ENCODE measurements at places on chromosomes 4 and X.

DNA sequence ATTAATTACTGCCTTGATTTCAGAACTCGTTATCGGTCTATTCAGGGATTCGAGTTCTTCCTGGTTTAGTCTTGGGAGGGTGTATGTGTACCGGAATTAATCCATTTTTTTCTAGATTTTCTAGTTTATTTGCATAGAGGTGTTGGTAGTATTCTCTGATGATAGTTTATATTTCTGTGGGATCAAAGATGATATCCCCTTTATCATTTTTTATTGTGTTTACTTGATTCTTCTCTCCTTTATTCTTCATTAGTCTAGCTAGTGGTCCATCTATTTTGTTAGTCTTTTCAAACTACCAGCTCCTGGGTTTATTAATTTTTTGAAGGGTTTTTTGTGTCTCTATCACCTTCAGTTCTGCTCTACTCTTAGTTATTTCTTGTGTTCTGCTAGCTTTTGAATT lies 32.1 kb downstream of the CDX4 start:
- DNase-seq = peak; percentile 46

DNA sequence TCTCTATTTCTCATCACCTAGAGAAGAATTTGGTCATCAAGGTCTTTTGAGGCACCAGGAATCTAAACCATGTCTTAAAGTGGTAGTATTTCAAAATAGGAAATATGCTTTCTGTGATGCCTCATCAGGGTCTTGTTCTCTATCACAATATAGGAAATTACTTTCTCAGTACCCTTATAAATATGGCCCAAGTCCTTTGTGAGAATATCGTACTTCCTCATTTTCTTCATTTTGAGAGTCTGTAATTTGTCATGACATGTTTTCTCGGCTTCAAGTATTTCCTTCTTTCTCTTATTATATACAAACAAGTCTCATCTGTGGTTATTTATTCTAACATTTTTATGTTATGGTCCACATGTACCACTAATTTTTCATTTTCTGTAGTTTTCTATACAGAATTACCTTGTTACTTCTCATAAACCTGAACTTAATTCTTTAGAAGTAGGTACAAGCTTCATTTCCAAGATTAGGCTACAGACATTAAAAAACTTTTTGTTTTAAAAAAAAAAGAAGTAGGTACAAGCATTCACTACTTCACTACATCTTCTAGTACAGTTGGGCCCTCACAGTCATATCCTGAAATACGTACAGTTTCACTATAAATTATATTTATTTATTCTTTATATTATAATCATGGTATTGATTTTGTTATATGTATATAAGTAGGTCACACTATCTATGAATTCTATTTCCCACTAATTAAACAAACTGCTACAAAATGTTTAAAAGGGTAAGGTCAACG lies 54.4 kb downstream of the KLHL13 start:
- no peak for DNase-seq

DNA sequence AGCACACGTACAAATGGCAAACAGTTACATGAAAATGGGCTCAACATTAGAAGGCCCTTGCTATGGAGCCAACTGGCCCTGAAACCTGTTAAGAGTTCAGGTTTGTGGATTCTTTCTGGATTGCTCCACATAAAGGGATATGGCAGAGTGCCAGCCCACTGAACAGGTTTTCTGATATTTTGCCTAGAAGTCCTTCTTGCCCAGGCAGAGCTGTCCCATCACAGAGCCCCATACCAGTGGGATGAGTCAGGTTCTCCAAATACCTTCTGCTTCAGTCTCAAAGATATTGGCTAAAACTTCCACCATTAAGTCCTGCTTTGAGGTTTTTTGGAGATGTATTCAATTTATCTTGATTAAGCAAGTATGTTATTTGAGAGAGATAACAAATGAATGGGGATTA lies 146.8 kb upstream of the IL1RAPL2 start:
- no peak for DNase-seq

- no peak for DNase-seq
Measured at GRCh38 chr4:48905363-48906015, 1.1 kb downstream of the OCIAD2 start.

DNA sequence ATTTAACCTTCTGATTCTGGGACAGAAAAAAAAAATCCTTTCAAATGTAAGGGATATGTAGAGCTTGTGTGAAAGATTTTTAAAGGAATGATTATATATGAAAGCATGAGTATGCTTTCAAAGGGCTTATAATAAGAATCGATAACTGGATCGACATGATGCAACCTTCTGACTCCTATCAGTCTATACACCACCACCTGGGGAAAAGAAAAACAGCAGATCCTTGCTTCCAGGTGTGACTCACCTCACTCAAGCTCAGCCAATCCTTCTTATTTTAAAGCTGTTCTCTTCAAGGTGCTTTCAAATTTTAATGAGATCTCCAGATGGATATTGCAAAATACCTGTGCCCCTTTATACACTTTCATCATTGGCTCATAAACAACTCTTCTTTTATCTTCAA lies 102.1 kb upstream of the EDNRA start:
- DNase-seq = no peak

GRCh38 chr4:1171311-1172227 lies 814 bp downstream of the SPON2 start:
- DNase-seq = peak; percentile 68

GRCh38 chrX:40098264-40099054 lies 701 bp upstream of the BCOR start:
- DNase-seq = no peak

- DNase-seq = no peak
Measured at GRCh38 chrX:42087960-42088359, 164.6 kb upstream of the CASK start.

DNA sequence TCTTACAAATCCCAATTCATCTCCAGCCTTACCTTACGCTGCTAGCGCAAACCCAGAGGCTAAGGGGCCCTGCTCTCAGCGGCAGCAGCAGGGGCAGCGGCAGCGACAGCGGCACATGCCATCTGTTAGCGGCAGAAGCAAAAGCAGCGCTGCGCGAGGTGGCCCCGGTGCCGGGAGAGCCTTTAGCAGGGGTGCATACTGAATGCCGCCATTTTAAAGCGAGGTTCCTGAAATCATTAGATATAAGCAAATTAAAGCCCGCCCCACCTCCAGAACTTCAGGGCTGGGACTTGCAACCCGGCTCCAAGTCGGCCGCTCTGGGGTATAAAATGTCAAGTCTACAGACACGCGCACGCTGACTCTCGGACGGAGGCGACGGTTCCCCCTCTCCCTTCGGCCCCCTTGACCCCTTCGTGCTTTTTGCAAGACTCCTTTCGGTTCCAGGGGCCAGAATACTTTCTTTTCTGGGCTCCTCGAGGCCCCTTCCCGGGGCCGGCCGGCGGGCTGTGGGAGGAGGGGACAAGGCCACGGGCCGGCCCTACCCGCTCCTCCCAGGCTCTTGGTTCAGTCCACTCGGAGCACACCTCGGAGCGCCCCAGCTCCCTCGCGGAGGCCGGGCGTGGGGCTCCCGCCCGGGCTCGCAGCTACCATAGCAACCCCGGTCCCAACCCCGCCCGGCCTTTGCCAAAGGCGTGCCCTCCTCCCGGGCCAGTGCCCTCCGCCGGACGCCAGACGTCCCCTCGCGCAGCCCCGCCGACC lies at the start of gene MBNL3:
Gene MBNL3, minus strand, starts transcription at position 220 of the 759 bp plus-strand sequence. CDS start 49,427 bp downstream, outside the sequence.
- DNase-seq = peak; percentile 82

DNA sequence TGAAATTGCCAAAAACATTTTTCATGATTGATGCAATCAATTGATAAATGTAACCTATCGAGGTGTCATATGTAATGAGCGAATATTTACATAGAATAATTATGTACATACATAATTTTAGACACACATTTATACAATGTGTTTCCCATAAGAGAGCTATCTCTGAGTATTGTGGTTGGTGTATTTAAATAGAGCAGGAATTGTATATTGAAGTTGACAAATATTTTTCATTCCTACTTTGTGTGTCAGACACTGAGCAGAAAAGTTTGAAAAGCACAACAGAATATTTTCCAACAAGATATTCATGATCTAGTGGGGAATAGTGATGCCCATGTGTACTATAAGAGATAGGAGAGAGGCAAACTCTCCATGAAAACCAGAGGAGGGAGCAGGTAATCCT lies 295.2 kb downstream of the ANKRD50 start:
- DNase-seq = no peak

DNA sequence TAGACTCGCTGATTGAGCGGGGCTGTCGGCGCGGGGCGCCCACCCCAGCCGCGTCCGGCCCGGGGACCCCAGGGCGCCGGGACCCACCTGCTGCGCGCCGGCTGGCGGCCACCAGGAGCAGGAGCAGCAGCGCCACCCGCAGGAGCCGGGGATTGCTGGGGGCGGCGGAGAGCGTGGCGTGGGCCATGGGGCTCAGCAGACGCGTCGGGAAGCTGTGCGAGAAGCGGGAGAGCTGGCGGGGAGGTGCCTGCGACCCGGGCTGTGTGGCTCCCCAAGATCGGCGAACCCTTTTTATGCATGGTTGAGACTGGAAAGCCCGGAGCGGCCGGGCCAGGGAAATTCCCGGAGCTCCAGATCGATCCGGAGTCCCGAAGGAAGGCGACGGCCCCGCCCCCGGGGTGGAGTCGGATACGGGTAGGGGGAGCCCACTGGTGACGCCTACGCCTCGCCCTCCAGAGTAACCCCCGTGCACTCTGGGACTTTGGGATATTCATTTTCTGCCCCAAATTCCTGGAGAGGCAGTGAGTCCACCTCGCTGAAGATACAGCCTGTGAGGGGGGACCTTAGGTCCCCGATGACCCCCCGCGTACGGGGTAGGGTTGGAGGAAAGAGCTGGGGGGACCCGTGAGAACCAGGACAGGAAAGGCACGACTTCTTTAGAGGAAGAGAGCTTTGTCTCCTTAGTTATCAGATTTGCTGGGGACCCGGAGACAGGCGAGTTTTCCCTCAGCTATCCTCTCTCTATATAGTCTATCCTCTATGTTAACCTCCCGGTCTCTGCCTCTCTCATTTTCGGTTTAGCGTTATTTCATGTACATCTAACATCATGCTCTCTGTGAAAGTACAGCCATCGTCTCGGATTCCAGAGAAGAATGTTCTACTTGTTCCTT lies at the start of gene CXCL3:
Gene CXCL3, minus strand, starts transcription at position 265 of the 890 bp plus-strand sequence. Its CDS starts 78 bp downstream, at position 187.
- peak; percentile 59 for DNase-seq

DNA sequence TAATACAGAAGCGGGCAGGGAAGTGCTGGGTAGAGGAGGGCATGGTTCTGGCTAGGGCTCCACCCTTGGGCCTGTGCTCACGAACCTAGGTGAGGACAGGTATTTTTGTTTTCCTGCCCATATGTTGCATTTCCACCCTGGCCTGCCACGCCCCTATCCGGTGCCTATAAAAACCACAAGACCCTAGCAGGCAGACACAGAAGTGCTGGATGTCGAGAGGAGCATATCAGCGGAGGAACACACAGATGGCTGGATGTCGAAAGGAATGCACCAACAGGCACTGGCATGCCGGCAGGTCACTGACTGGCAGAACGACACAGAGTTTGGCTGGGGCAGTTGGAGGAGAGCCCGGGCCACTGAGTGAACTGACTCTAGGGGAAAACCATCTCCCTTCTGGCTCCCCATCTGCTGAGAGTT lies 316.6 kb upstream of the BOD1L1 start:
- DNase-seq = no peak

GRCh38 chr4:151389311-151389710 lies 19.7 kb upstream of the FHIP1A start:
- DNase-seq = no peak

DNA sequence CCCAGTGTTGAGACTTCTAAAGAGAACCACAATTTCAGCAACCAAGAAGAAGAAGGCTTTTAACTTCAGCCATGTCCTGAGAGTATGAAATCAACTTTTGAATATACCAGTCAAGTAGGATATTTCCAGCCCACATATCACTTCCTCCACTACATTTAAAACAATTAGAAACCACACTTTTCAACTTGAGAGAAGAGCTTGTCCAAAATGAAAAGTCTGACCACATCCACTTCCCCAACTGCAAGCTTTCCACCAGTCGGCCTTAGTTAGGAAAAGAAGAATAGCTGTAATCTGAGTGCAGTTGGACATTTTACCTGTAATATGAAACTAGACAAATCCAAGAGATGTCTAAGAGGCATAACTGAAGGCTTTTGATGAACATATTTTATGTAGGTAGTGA lies 101.9 kb upstream of the SLC7A11 start:
- DNase-seq = no peak

- no peak for DNase-seq
Measured at GRCh38 chr4:95415346-95415771, 133.4 kb downstream of the UNC5C start.

DNA sequence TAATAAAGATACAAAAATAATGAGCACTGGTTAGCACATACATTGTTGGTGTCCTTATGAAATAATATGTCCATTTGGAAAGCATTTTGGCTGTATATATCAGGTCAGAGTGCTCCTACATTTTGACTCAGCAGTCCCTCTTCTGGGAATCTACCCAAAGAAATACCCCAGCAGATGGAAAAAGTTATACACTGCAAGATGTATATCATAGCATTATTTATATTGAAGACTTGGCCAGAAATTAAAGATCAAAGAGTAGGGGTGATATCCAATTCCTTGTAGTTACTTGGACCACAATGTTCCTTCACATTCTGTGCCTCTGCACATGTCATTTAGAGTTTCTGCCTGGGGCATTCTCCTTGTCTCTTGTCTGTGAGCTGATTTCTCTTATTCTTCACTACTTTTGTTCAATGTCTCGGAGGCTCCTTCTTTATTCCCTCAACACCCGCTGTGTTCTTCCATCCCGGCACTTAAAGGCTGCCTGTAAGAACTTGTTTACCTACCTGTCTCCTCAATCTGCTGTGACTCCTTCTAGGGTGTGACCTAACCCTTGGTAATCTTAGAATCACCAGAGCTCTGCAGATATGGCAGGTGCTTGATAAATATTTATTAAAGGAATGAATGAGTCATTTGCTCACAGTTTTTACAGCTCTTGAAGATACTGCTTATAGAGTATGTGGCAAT lies 3.1 kb upstream of the TSPAN5 start:
- DNase-seq = no peak

DNA sequence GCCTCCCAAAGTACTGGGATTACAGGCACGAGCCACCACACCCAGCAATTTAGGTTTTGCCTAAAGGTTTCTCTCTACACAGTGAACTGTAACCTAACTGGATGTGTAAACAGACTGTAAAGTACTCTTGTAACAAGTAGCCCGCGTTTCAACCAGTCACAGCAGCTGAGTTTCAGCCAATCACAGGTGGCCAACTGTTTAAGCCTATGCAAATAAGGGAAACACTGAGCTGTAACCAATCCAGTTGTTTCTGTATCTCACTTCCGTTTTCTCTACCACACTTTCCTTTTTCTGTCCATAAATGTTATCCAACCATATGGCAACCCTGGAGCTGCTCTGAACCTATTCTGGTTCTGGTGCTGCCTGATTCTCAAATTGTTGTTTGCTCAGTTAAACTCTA lies 59.9 kb downstream of the DIPK2B start:
- DNase-seq = no peak

- DNase-seq = no peak
Measured at GRCh38 chr4:59920416-59920815, 1279.7 kb upstream of the ADGRL3 start.

GRCh38 chr4:7379719-7380118 lies 55.0 kb downstream of the PSAPL1 start:
- no peak for DNase-seq
